ENCODE measurements at places on chromosomes 4 and X.

DNA sequence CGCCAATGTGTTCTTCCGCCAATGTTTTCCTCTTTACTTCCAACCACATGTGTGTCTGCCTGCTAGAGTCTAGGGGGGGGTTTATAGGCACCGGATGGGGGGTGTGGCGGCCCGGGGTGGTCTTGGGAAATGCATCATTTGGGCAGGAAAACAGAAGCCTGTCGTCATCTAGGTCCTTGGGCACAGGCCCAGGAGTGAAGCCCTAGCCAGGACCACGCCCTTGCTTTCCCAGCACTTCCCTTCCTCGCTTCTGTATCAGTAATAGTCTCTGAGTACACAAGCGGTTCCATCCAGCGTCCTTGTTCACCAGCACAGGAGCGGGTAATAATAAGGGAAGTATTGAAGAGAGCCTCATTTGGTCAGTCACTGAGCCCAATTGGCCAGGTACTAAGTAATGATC lies 74.5 kb downstream of the QDPR start:
- no peak for DNase-seq

GRCh38 chr4:131427000-131427399 lies 1722.1 kb upstream of the PCDH10 start:
- no peak for DNase-seq

DNA sequence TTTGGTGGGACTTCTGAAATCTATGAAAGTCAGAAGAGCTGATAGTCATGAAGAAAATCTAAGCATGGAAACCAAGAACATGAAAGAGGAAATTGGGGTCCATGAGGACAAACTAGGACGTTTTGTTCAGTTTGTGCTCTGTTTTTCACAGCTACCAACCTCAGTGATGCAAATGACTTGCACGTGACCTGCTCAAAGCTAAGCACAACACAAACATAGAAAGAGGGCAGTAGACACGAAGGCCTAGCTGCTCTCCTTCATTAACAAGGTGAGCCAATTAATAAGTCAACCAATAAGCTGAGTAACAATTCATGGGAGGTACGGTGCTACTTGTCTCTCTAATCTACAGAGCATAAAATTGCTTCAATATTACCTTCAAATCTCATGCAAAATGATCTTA lies 684.1 kb downstream of the TRAM1L1 start:
- DNase-seq, result no peak

GRCh38 chr4:4693755-4694295 lies 152.0 kb upstream of the STX18 start:
- DNase-seq, result no peak

DNA sequence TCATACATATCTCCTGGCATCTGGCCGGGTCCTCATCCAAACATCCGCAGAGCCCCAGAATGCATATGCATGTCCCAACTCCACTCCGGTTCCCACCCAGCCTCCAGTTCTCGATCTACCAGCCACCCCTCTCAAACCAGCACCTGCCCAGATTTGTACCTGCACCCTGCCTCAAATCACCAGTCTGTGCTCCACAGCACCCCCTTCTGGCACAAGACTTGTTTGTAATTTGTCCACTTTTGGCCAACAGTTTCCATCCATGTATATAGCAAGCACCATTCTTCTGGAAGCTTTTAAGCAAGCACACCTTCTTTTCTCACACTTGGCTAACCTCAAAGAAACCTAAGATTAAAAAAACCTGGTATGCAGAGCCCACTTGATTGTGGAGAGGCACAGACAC lies 644.1 kb downstream of the MID1IP1 start:
- DNase-seq, result no peak

GRCh38 chr4:128521648-128522111 lies 234.1 kb upstream of the PGRMC2 start:
- no peak for DNase-seq

DNA sequence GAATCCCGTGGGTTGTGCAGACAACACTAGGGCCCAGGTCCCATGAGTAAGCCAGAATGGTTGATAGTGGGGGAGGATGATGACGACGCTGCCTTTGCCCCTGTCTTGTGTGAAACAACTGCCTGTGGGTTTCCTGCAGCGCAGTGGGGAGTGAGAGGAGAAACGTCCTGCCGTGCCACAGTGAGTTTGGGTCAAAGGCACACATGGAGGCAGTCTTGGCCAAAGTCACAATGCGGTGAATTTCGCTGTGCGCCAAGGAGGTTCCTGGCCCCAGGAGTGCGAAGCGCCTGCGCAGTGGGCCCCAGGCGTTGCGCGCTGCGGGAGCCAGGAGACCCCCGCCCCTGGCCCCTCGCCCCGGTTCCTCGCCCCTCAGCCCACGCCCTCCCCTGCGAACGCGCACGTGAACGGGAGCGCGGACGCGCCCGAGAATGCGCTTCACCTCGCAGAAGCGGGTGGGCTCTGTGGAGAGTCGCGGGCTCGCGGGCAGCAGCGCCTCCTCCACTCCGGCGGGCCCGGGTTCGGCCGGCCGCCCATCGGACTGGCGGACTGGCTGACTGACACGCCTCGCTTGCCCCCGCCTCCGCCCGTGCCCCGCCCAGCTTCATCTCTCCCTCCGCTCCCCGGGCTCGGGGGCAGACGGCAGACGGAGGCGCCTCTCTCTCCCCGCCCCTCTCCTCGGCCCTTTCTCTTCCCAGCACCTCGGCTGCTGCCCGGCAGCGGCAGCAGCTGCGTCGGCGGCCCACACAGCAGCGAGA lies at the start of gene NUDT10:
Gene NUDT10, plus strand, starts transcription at position 635 of the 755 bp plus-strand sequence. CDS start 144 bp downstream, outside the sequence.
- no peak for DNase-seq

- no peak for DNase-seq
Observed at GRCh38 chr4:105102016-105102415, 44.7 kb upstream of the TET2 start.

DNA sequence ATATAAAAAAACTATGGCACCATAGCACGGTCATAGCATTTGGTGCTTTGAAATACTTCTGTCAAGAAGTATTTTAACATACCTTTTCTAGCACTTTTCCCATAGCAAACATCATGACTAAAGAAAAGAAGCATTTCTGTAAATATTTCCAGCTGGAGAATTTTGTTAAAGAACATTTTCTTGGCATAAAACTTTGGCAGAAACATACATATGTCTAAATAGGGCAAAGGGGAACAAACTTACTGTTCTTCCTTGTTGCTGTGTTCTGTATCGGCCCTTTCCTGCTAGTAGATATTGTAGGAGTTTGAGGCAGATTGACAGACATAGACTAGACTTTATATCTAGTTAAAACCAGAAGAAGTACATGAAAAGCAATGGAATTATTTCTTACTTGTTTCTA lies 2368.5 kb downstream of the PCDH7 start:
- DNase-seq, result no peak

DNA sequence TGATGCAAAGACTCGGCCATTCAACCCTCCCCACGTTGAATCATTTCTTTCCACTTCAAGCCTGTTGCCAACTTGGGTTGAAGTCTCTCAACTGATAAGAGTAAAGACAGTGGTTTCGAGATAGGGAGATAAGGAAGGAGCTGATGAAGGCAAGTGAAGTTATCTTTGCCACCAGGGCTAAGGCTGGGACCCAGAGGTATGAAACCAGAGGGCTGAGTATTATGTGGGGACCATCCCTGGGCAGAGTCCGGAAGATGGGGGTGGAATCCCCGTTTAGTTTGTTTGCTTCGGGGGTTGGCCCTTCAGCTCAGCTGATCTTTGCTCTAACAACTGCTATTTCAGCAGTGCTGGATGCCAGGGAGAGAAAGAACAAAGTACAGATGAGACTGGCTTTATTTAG lies 2.3 kb upstream of the XPNPEP2 start:
- DNase-seq, result no peak

DNA sequence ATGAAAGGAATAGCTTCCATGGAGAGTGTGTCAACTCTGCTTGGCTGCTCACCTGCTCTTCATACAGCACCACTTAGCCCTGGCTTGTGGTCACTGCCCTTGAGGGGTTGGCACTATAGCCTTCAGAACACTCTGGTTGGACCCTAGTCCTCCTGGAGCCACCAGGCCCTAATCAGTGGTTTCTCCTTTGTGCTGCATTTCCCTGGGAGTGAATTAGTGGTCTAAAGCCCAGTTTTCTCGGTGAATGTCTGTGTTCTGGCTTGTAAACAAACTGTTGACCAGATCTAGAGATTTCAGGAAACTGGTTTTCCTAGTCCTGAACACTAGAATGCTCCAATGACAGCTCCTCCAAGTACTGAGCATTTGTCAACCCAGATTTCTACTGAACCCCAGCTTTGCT lies 28.6 kb upstream of the TMEM154 start:
- no peak for DNase-seq

DNA sequence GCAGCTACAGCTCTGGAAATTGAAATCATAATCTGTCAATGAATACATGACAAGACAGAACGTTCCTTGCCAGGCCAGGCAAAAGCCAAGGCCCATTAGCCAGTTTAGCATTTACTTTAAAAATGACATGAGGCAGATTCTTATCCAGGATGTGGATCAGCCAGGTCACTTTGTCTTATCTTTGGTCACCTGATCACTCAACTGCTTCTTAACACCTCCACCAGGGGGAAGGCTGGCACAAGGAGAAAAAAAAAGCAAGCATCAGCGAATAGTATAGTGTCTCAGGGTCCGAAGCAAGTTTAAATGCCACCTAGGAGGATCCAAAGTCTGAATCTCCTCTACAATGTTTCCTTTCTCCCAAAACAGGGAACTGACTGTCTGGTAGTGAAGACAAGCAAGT lies 18.8 kb downstream of the ATP1B4 start:
- no peak for DNase-seq

GRCh38 chrX:15438332-15438731 lies 54.1 kb upstream of the VEGFD start:
- DNase-seq, result no peak

DNA sequence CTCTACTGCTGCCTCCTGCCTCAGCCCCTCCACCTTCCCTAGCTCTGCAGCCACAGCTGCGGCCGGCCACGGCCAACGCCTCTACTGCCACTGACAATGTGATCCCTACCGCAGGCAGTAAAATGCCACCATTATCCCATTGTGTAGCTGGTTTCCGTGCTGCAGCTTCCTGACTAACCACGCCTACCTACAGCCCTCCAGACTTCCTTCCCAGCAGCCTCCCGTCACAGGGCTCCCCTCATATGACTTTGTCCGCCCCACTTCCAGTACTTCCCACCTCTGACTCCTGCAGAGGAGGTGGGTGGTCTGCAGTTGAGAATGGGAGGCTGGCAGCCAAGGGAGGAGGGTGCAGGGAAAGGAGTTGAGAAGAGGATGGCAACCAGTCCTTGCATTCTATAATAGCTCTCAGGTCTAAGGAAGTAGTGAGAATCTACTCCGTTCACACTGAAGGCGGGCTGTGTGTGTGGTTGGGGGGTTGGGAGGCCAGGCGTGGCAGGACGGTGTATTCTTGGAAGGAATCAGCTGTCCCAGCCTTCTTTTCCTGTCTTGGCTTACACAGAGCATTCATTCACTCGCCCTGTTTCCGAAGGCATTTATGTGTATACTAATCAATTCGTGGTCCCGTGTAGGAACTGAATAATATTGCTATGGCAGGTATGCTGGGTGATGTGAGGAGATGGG lies 33.1 kb upstream of the USP51 start:
- DNase-seq, result no peak

DNA sequence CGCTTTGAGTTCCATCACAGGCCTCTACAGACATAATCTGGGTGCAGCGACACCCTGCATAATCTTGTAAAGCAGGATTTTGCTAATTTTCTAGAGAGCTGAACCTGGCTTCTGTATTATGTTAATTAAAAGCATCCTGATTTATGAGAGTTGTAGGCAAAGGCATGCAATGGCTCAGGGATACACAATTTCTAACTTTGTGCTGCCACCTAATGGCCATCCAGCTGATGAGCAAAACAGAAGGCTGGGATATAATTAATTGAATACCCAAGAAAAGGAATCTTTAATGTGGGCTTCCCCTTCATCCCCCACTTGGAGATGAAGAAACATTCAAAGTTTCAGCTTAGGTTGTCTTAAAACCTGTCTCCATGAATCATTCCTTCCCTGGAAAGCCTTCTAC lies 78.1 kb downstream of the BMP15 start:
- DNase-seq, result no peak

DNA sequence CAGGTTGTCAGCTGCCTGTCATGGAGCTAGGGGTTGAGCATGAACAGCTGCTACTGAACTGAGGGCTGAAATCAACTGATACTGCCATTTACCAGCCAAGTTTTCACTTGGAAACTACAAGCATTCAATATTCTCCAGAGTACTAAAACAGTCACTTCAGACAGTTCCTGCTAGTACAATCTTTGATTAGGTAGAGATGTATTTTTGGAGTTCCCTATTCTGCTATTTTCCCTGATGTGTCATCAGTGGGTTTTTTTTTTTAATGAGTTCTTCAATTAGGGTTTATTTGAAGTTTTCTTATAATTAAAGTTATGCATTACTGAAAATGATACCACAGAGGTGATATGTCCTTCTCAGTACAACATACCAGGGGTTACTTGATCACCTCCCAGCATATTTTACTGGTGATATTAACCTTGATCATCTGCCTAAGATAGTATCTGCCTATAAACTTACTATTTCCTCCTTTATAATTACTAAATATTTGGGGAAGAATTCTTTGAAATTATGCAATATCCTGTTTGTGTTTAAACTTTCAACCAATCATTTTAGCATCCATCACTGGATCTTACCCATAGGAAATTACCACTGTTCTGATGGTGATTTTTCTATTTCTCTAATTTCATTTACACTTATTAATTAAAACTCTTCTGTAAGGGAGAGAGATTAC lies 13.6 kb downstream of the PDCL2 start:
- no peak for DNase-seq

- no peak for DNase-seq
Observed at GRCh38 chr4:88177983-88178625, 19.7 kb upstream of the ABCG2 start.

DNA sequence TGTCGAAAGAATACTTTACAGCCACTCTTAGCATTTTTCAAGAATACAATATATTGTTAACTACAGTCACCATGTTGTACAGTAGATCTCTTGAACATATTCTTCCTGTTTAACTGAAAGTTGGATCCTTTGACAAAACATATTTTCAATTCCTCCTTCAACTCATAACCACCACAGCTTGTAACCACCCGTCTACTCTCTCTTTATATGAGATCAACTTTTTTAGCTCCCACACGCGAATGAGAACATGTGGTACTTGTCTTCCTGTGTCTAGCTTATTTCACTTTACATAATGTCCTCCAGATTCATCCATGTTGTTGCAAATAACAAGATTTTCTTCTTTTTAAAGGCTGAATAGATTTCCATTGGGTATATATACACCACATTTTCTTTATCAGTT lies 338.3 kb upstream of the IGFBP7 start:
- DNase-seq, result no peak

DNA sequence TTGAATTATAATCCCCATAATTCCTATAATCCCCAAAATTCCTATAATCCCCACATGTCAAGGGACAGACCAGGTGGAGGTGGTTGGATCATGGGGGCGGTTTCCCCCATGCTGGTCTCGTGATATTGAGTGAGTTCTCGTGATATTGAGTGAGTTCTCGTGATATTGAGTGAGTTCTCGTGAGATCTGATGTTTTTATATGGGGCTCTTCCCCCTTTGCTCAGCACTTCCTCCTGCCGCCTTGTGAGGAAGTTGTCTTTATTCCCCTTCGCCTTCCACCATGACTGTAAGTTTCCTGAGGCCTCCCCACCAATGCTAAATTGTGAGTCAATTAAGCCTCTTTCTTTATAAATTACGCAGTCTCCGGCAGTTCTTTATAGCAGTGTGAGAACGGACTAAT lies 36.6 kb upstream of the GPR78 start:
- no peak for DNase-seq
